Stimulated activated CD4-positive, alpha-beta T cell treated with anti-CD3 and anti-CD28 coated beads, TNF-alpha, amount 100 ng/mL, for 1 hour (primary cell): ENCODE measurements at places on chromosomes 6 and 20.

- no peak for DNase-seq
Observed at GRCh38 chr6:106533054-106533453, 96.2 kb downstream of the RTN4IP1 start.

- no peak for DNase-seq
Observed at GRCh38 chr20:39607141-39607540, 645.0 kb downstream of the DHX35 start.

- no peak for DNase-seq
Observed at GRCh38 chr6:168000198-168001028, 2.9 kb downstream of the KIF25 start.

DNA sequence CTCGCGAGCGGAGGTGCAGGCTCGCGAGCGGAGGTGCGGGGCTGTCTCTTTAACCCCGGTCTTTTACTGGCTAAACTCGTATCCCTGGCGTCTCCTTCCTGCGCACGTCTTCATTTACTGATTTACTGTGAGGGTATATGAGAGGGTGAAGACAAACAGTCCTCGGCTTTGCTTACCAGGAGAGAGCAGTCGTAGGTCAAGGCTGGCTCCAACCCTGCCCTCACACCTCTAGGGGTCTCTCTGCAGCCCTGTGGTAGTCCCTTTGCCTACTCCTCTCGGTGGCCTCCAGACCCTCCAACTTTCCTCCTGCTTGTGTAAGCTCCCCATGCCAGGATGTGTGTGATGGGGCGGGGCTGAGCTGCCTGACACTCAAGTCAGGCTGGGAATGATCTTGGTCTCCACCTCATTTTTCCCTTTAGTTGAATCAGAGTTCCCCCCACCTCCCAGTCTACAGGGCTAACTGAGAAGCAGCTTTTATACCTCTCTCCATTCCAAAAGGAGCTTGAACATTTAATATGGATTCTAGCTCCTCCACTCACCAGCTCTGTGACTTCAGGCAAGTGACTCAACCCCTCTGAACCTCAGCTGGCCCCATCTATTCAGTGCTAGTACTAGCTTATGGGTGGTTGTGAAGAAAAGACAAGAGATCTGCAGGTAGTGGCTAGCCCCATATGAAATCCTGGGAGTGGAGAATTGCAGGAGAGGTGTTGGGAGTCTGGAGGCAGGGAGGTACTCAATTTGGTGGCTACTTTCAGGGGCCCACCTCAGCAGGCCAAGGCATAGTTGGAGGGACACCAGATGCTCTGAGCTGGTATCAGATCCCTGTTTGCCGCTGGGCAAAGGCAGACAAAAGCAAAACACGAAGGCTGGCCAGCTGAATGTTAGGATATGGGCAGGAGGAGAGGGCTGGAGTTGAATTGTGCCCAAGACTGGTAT lies 902 bp downstream of the SLC29A1 start:
- no peak for DNase-seq

GRCh38 chr20:63129991-63130657 lies 85.8 kb downstream of the YTHDF1 start:
- no peak for DNase-seq

- no peak for DNase-seq
Observed at GRCh38 chr6:20954315-20954714, 420.1 kb downstream of the CDKAL1 start.

- no peak for DNase-seq
Observed at GRCh38 chr6:14193524-14193923, 76.0 kb downstream of the CD83 start.

- no peak for DNase-seq
Observed at GRCh38 chr6:149166336-149166735, 151.2 kb upstream of the TAB2 start.

DNA sequence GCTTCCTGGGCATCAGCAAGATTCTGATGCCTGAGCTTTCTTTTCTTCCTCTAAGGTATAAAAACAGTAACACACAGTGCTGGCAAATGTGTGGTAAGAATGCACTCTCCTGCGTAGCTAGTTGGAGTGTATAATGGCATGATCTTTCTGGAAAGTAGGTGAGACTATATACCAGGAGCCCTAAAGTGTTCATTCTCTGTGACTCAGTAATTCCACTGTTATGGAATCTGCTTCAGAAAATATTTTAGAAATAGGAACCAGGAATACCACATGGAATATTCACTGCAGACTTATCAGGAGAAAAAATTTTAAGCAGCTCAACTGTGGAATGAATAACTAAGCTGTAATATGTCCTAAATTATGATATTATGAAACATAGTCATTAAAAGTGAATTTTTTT lies 16.9 kb upstream of the CSE1L start:
- DNase-seq = no peak

- no peak for DNase-seq
Observed at GRCh38 chr6:99790679-99791078, 184.0 kb downstream of the PRDM13 start.

DNA sequence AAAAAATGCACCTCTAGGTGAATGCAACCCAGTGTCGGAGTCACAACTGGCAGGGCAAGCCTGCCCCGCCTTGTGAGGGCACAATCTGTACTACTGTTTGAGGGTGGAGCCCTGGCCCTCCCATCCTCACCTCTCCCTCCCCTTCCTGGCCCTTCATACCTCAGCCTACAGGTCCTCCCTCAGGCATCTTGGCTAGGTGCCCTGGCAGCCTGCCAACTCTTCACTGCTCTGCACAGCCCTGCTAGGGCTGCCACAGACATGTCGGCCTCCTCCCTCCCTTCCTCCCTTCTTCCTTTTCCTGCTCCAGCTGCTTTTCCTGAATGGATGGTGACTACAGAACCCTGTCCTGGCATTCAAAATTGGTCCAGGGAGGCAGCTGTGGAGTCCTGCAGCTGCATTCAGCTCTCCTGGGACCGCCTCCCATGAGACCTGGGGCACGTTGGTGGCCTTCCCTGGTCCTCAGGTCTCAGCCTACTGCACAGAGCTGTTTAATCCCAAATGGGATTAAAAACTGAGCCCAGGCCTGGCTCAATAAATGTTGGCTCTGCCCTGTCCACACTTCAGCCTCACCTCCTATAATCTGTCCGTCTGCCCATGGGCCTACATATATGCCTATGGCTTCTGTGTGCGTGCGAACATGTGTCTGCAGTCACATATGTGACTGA lies 52.7 kb downstream of the CDH22 start:
- no peak for DNase-seq

GRCh38 chr20:39462416-39462945 lies 500.3 kb downstream of the DHX35 start:
- DNase-seq = no peak

- no peak for DNase-seq
Observed at GRCh38 chr6:20932284-20932683, 398.0 kb downstream of the CDKAL1 start.
